ENCODE measurements at places on chromosomes 12 and 14. TPM values are rescaled to one million over a fixed set of nuclear protein-coding genes. Genes with fewer than 3 reads are reported as not detected.
A peak's percentile ranks its signal among the peaks of the same experiment; 100 is the strongest.

DNA sequence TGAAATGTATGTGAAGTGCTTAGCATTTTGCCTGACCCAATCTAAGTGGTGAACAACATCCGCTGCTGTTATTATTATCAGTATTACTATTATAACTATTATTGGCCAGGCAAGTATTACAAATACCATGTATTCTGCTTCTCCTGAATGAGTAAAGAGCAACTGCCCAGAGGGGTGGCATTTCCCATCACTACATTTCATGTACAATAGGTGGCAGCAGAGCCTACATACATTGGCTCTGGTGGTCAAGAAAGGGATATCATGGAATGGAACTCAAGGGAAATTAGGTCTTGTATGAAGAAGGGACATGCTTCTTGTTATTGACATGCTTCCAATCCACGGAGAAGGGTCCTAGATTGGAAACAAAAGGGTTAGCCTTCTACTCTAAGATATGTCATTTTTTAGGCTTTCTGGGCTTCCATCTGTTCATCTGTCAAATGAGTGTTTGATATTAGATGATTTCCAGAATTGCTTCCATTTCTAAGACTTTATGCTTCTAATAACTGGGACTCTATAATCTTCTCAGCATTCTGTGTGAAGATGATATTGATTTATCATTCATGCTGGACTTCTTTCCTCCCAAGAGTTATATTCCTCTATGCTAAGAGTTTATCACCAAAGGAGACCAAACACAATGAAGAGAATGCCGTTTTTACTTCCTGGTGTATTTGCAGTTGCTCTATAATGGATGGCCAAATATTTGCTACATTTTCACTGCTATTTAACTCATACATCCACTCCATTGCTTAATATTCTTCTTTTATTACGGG, 239.1 kb downstream of the SSPN start:
- peak; percentile 90 for DNase-seq

GRCh38 chr12:106767954-106768822, 6.3 kb upstream of the RIC8B start:
- DNase-seq: no peak

- no peak for DNase-seq
Measured at GRCh38 chr12:40137252-40137651, 31.4 kb upstream of the SLC2A13 start.

- DNase-seq: no peak
Measured at GRCh38 chr12:11830307-11830801, 180.9 kb downstream of the ETV6 start.

DNA sequence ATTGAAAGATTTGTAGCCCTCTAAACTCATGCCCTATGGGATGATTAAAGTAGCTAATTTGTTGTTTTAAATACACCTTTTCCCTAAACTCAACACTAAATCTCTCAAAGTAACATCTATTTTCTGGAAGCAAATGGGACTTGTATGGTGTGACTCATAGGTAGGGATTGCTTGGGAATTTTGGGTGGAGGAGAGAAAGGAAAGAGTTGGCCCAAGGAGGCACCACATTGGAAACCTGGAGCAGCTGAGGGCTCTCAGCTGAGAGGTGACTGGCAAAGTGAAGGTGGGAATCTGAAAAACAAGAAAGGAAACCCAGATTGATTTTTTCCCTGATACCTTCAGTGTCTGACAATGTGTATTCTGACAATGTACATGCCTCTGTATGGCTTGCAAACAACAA, 114.8 kb upstream of the PRICKLE1 start:
- no peak for DNase-seq

DNA sequence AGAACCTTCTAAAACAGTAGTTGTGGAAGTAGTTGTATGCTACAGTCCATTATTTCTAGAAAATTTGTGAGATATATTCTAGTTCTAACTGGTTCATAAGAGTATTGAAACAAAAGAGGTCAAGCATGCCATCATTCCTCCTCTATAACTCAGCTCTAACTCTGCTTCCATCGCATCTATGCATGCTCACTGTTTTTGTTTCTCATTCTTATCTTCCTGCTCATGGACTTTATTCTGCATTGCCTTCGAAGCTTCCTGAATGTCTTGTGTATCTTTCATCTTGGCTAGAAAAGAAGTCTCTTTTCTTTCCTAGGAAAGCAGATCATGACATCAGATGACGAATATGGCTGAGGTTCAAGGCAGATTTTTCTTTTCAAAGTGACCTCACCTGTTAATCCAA, 402 bp downstream of the LMNTD1 start:
- no peak for DNase-seq

GRCh38 chr14:40308240-40308639, 876.0 kb upstream of the FBXO33 start:
- no peak for DNase-seq

DNA sequence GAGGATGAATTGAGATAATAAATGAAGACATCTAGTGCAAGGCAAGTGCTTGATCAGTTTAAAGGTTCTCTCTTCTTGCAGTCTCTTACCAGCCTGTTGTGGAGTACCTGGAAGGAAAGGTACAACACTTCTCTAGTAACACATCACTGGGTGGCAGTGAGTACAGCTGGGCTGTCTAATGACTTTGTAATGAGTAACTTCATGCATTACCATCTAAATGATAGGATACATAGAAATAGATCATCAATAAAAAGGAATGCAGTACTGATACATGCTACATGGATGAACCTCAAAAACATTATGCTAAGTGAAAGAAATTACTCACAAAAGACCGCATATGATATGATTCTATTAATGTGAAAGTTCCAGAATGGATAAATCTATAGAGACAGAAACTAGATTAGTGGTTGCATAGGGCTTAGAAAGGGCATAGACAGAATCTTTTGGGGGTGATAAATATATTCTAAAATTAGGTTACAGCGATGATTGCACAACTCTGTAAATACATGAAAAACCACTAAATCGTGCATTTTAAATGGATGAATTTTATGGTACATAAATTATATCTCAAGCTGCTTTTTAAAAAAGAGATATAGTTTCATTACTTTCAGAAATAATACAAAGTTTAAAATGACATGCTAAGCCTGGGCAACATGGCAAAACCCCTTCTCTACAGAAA, 224.4 kb downstream of the CHST11 start:
- DNase-seq: no peak

DNA sequence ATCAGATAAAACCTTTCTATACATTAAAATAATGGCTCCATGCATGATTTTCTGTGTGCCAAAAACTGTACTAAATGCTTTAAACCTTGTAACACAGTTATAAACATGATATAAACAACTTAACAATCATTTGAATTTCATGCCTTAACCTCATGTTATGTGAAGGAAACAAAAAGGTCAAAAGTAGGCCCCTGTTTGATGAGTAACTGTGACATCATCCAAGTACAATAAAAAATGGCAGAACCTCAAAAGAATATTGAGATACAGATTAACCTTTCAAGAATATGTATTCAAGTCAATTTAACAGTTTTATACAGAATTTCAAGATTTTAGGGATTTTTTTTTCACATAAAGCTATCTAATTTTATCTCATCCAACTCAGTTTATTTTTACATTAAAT, 310.7 kb upstream of the DCN start:
- peak; percentile 37 for DNase-seq

GRCh38 chr12:127690161-127690560, 576.8 kb upstream of the TMEM132C start:
- DNase-seq: peak; percentile 66

GRCh38 chr14:104975481-104976197, 2.5 kb downstream of the AHNAK2 start:
- DNase-seq: no peak

DNA sequence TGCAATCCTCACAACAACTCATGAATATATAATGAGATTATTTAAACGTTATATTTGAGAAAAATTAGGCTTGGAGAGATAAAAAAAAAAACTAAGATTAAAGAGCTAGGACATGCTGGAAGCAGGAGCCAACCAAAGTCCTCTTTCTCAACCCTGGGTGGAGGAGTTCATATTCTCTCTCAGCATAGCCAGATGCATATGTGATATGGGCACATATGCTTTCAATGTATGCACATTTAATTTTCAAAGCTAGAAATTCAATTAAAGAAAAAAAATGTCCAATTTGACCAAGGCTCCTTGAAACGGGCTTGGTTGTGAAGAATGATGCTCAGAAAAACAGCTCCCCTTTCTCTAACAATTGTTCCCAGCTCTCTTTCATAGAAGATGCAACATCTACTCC, 61.9 kb upstream of the GRIP1 start:
- no peak for DNase-seq

DNA sequence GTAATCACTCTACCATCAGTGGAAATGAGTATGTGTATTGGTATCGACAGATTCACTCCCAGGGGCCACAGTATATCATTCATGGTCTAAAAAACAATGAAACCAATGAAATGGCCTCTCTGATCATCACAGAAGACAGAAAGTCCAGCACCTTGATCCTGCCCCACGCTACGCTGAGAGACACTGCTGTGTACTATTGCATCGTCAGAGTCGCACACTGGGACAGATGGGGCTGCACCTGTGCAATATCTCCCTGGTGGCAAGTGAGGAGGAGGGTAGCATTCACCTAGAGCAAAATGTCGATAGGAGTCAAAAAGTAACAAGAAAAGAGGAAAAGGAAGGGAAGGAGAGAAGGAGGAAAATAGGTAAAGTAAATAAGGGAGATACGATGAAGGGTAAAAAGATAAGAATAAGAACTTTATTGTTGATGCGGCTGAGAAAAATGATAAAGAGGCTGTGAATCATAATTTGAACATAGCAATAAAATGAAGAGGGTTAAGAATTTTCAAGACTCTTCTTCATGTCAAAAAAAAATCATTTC, 450.5 kb upstream of the OR4E1 start:
- no peak for DNase-seq

GRCh38 chr14:71554959-71555612, 377.1 kb upstream of the RGS6 start:
- no peak for DNase-seq

DNA sequence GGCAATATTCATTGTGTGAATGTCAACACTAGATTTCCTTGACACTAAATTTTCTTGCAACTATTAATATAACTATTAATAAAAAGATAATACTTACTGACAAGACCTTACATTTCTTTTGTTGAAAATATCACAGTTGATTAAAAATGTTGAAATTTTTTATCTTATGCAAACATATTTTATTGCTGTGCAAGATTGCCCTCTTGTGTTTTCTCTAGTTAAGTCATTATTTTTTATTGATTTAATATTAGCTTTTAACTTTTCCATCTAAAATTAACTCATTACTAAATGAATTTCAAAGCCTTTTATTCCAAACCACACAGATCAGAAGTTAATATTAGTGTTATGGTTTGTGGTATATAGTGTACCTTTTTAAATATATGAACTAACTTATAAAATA, 11.7 kb upstream of the NAA30 start:
- peak; percentile 76 for DNase-seq

GRCh38 chr12:13293096-13293495, 96.6 kb downstream of the EMP1 start:
- no peak for DNase-seq

CAPS2 gene
- total RNA-seq: 8.4 TPM

KRT75 gene
- total RNA-seq: 38.5 TPM

SLC6A15 gene
- total RNA-seq: not detected

PMEL gene
- total RNA-seq: 0.35 TPM

FGD4 gene
- total RNA-seq: 3.9 TPM

ACAD10 gene
- 27.4 TPM for total RNA-seq

LMNTD1 gene
- not detected for total RNA-seq

ART4 gene
- not detected for total RNA-seq

PELI2 gene
- total RNA-seq: 0.11 TPM

GLIPR1L1 gene
- total RNA-seq: not detected
